Activated naive CD8-positive, alpha-beta T cell treated with anti-CD3 and anti-CD28 coated beads, Interleukin-2, amount 10 ng/mL, durations not matched to agents 7 days and 5 days (primary cell): ENCODE measurements at places on chromosomes 5 and 9. TPM values are rescaled to one million over a fixed set of nuclear protein-coding genes. Genes with fewer than 3 reads are reported as not detected.

GRCh38 chr5:124741711-124742496 is 4.5 kb downstream of the ZNF608 start:
- no peak overlapping the region for H3K27ac ChIP-seq
- H3K4me3 ChIP-seq, result no peak overlapping the region
- peaks cover 6% of the 10 kb centered on the region for H3K4me1 ChIP-seq
- H3K27me3 ChIP-seq, result peaks cover 10% of the 10 kb centered on the region

GRCh38 chr5:174532455-174533453 is 191.6 kb upstream of the MSX2 start:
- no peak overlapping the region for H3K27ac ChIP-seq
- no peak overlapping the region for H3K4me3 ChIP-seq
- H3K27me3 ChIP-seq, result peaks cover 3% of the 10 kb centered on the region
- H3K36me3 ChIP-seq, result no peaks in the 10 kb centered on the region
- no peaks in the 10 kb centered on the region for H3K4me1 ChIP-seq

GRCh38 chr9:96148634-96149532 is 153.1 kb downstream of the HSD17B3 start:
- no peak overlapping the region for H3K27ac ChIP-seq
- no peaks in the 10 kb centered on the region for H3K36me3 ChIP-seq
- peaks cover 43% of the 10 kb centered on the region for H3K27me3 ChIP-seq

DNA sequence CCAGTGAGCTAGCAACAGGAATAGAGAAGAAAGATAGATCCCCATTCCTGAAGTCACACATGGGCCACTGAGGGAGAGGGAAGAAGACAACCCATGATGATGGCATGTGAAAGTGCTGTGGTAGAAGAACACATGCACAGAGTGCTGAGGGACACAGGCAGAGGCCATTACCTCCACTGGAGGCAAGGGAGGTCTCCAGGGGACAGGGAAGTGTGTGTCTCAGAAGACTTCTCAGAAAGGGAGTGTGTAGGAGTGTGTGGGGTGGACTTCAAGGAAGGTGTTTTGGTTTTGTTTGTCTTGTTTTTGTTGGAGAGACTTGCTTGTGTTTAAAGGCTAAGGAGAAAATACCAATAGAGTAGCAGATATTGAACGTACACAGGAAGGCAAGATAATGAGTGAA is 77.0 kb upstream of the SMARCA2 start:
- H3K36me3 ChIP-seq, result no peaks in the 10 kb centered on the region
- no peak overlapping the region for H3K4me3 ChIP-seq
- no peak overlapping the region for H3K27ac ChIP-seq
- H3K27me3 ChIP-seq, result no peaks in the 10 kb centered on the region
- no peaks in the 10 kb centered on the region for H3K4me1 ChIP-seq

- no peak for DNase-seq
- no peaks in the 10 kb centered on the region for H3K4me1 ChIP-seq
- H3K27ac ChIP-seq, result no peak overlapping the region
- no peak overlapping the region for H3K4me3 ChIP-seq
Measured at GRCh38 chr5:151359391-151359790, 12.0 kb upstream of the SLC36A2 start.

- H3K4me3 ChIP-seq, result no peak overlapping the region
- H3K27ac ChIP-seq, result no peak overlapping the region
- DNase-seq, result no peak
- peaks cover 8% of the 10 kb centered on the region for H3K27me3 ChIP-seq
Measured at GRCh38 chr5:142576303-142576702, 109.6 kb downstream of the FGF1 start.

Gene MFAP3
- total RNA-seq, result 26.1 TPM

Gene PCDHB13
- total RNA-seq, result not detected

Gene C1QTNF3
- total RNA-seq, result 4.8 TPM

Gene PCDHB14
- total RNA-seq, result not detected

Gene SHC3
- total RNA-seq, result not detected

Gene SMIM32
- not detected for total RNA-seq

Gene MRPL41
- 58.8 TPM for total RNA-seq
